Mesendoderm (in vitro differentiated cells): ENCODE measurements at places on chromosomes 11 and 22.

DNA sequence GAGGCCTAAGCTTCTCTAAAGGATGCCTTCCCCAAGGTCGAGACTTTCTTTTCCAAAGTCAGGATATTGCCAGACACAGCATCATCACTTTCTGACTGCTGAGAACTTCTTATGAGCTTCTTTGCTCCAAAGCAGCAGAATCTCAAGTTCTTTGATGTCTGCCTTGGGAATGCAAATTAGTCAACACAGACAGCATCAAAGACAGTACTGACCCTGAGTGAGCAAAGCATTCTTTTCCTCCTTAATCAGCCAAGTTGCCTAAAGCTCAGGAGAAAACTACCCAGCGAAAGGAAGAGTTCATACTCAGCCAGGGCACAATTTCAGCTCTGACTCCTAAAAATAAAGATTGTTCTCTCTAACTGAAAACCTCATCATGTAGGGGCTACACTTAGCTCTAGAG, 98.0 kb downstream of the SLC36A4 start:
- no peaks in the 10 kb centered on the region for H3K27me3 ChIP-seq
- no peak overlapping the region for H3K4me3 ChIP-seq
- no peak overlapping the region for H3K27ac ChIP-seq

DNA sequence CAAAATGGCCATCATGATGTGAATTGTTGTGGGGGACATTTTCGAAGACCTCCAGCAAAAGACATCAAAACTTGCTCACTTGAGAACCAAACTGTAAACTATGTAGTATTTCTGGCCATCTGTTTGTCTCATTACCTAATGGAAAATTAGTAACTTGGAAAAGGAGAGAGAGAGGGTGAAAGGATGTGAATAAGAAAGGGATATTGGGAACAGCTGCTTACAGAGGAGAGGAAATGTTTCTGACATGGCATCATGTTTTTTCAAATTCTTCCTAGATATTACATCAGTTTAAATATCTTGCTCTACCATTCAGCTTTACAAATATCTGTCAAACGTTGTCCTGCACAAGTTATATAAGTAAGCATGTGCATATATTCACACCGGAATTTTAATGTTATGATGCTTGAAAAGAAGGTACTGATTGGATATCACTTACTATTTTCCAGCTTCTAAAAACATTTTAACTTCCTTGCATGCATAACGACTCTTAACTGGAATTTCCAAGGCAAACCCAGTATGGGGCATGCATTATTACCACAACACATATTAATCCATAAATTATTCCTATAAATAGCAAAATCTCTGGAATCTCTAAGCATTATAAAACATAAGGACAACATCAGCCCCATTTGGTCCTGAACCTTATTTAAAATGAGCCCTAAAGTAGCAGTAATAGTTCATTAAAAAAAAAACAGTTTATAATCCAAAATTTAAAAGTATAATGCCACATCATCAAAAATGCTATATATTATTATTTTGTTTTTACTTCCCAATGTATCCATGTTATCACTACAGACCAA, 20.0 kb downstream of the GUCY1A2 start:
- no peaks in the 10 kb centered on the region for H3K36me3 ChIP-seq
- no peaks in the 10 kb centered on the region for H3K27me3 ChIP-seq
- no peaks in the 10 kb centered on the region for H3K4me1 ChIP-seq
- H3K4me3 ChIP-seq: no peak overlapping the region

GRCh38 chr11:114049050-114049449, 10.5 kb upstream of the ZBTB16 start:
- no peak overlapping the region for H3K27ac ChIP-seq
- H3K27me3 ChIP-seq: no peaks in the 10 kb centered on the region
- H3K36me3 ChIP-seq: no peaks in the 10 kb centered on the region
- H3K4me3 ChIP-seq: no peak overlapping the region

- no peak for DNase-seq
- H3K27ac ChIP-seq: no peak overlapping the region
- no peaks in the 10 kb centered on the region for H3K36me3 ChIP-seq
- no peak overlapping the region for H3K4me3 ChIP-seq
- H3K27me3 ChIP-seq: no peaks in the 10 kb centered on the region
- no peaks in the 10 kb centered on the region for H3K4me1 ChIP-seq
Measured at GRCh38 chr11:26626346-26626745, 54.3 kb upstream of the MUC15 start.

DNA sequence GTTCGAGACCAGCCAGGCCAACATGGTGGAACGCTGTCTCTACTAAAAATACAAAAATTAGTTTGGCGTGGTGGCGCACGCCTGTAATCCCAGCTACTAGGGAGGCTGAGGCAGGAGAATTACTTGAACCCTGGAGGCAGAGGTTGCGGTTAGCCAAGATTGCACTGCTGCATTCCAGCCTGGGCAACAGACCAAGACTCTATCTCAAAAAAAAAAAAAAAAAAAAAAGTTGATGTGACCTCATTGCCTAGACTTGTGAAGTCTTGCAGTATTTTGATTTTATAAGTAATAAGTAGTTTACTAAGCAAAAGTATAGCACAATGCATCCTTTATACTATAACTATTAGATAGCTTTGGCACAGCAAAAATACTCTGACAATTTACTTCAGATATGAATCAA, 9.9 kb upstream of the CUL5 start:
- no peaks in the 10 kb centered on the region for H3K36me3 ChIP-seq
- no peak overlapping the region for H3K27ac ChIP-seq
- H3K4me1 ChIP-seq: no peaks in the 10 kb centered on the region
